ENCODE measurements at places on chromosomes 7 and 10. TPM values are rescaled to one million over a fixed set of nuclear protein-coding genes. Genes with fewer than 3 reads are reported as not detected.

- DNase-seq: no peak
Observed at GRCh38 chr7:63054191-63054661, 944.4 kb upstream of the ZNF722 start.

DNA sequence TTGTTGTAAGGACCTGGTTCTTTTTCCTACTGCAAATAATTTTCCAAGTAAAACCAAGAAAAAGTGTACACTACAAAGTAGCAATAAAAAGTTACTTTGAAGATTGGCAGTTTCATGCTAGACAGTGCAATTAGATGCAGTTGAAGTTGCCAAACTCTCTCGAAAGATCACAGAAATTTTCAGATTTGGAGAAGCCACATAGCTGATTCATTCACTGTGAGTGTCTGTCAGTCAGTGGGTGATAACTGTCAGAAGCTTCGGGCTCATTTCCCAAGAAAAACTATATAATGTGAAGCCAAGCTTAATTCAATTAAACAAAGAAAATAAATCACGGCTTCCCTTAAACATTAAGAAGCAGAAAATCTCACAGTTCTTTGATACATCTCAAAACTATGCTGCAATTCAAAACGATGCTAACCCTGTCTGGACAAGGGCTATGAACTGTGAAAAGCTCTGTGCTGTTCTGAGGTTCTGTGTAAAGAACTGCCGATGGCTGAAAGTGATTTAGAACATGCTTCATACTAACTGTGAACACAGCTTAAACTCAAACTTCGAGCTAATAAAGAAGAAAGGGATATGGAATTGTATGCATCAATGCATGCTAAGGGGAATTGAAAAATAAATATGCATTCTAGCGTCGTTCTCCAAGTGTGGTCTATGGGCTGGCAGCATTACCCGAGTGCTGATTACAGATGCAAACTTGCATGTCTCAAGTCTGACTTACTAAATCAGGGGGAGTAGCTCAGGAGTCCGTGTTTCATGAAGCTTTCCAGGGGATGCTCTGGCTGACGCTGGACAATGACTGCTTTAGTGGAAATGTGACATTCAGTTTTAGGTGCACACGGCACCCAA is 557.4 kb downstream of the CALN1 start:
- no peak for DNase-seq

GRCh38 chr7:77425101-77426051 is 9.2 kb upstream of the GSAP start:
- no peak for DNase-seq

Gene PPP1R9A
- 25.9 TPM for total RNA-seq

DNA sequence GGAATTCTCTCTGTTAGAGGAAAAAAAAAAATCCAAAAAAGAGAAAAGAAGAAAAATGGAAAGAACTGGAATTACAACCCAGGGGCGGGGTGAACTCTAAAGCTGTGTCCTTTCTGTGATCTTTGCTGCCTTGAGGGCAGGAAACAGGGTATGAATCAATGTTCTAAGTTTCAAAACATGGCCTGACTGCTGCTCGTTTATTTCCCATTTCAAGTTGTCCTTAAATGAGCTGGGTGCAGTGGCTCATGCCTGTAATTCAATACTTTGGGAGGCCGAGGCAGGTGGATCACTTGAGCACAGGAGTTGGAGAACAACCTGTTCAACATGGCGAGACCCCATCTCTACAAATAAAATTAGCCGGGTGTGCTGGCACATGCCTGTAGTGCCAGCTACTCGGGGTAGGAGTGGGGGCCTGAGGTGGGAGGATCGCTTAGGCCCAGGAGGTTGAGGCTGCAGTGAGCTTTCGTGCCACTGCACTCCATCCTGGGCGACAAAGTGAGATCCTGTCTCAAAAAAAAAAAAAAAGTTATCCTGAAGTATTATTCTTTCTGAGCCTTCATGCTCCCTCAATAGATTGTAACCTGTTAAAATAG is 24.7 kb upstream of the TFAM start:
- no peak for DNase-seq

DNA sequence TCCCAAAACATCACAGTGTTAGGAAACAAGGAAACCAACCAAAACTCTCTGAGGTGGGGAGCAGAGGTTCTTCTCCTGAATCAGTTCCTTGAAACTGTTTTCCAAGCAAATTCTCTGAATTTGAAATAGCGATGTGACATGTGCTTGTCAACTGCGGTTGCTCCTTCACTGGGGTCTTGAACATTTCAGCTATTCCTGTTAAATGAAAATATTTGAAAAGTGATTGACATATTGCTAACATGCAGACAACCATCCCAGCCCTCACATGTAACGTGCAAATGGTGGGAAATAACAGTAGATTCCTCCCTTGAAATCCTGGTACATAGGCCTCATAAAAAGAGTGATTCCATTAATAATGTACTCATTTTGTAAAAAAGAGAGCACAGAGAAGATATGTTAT is 15.9 kb downstream of the MKI67 start:
- no peak for DNase-seq

- no peak for DNase-seq
Observed at GRCh38 chr10:28842321-28842720, 165.0 kb downstream of the BAMBI start.

- DNase-seq: no peak
Observed at GRCh38 chr10:102691285-102692066, 22.7 kb downstream of the ARL3 start.

Gene EIF5AL1
- 0.24 TPM for total RNA-seq

GRCh38 chr10:50326172-50326555 is 74.8 kb upstream of the ASAH2 start:
- no peak for DNase-seq

DNA sequence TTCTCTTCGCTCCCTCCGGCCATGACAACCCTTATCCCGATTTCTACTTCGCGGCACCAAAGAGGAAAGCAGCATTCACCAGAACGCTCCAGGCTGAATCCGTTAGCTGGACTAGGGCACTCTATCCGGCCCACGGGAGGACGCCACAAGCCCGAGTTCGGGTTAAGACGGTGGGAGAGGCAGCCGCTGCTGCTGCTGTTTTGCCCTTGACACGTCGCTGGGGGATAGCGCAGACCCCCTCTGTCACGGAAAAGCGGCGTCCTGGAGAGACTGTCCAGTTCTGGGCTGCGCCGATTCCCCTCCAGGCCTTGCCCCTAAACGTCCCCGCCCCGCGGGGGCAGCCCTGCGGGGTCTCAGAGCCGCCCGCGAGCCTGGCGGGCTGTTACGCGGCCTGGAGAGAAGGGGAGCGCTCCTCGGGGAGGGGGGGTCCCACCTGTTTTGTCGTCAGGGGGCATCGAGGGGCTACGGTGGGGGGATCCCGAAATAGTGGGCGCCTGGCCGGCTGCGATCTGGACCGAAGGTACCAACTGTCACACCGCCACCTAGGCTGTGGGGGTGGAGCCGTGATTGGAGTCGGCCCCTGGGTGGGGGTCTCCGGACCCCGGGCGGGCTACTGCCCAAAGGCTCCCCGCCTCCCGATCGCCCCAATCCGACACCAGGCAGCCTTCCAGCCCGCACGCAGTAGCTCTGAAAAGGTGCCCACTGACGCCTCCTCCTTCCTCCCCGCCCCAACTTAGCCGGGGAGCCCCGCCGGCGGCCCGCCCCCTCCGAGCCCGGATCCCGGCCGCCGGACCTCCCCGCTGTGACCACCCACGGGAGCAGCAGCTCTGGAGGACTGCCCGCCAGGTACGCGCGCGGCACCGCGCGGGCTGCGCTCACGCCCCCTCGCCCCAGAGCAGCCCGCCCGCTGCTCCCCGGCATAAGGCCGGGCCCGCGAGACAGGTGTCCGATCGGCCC is 772 bp downstream of the SGMS1 start:
- DNase-seq: peak; percentile 53

Gene HOXA7
- 2.2 TPM for total RNA-seq
